ENCODE measurements at places on chromosomes 5 and 9.

- DNase-seq: peak; percentile 67
These were observed 11.8 kb downstream of the ITGA1 start for GRCh38 chr5:52799358-52799982.

- DNase-seq: no peak
These were observed 44.9 kb upstream of the MTMR12 start for GRCh38 chr5:32357658-32358057.

DNA sequence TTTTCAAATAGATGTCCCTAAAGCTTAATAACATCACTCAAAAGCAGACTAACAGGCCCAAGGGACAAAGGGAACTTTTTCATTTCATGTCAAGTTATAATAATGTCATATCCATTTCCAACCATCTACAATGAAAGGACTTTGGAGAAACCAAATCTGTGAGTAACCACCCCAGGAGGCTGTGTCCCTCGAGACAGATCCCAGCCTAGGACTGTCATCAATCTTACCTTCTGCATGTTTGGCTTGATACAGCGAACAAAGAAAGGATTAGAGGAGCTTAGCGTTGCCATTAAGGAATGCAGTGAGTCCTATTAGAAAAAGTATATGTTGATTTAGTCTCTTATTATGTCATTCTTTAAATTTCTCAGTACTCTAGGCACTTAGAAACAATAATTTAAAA, 137.8 kb upstream of the RETREG1 start:
- DNase-seq: peak; percentile 75

- no peak for DNase-seq
These were observed 36.8 kb downstream of the ITK start for GRCh38 chr5:157217289-157218024.

GRCh38 chr9:15851766-15852165, 298.9 kb downstream of the CCDC171 start:
- no peak for DNase-seq

GRCh38 chr5:171586436-171586835, 167.0 kb downstream of the FGF18 start:
- no peak for DNase-seq
